ENCODE measurements at places on chromosomes 11 and 22.

GRCh38 chr11:35179466-35180135 lies 40.6 kb downstream of the CD44 start:
- no peak for DNase-seq

GRCh38 chr11:61782299-61782698 lies 10.1 kb downstream of the TMEM258 start:
- no peak for DNase-seq

- no peak for DNase-seq
These were observed 7.9 kb upstream of the TRIM44 start for GRCh38 chr11:35654711-35655110.

- no peak for DNase-seq
These were observed 711 bp downstream of the MAP3K11 start for GRCh38 chr11:65613091-65613928.

GRCh38 chr11:69035150-69035945 lies 13.4 kb upstream of the TPCN2 start:
- no peak for DNase-seq

- DNase-seq: no peak
These were observed 431.8 kb downstream of the ETS1 start for GRCh38 chr11:128155590-128155989.

GRCh38 chr11:86743223-86744118 lies 56.9 kb upstream of the PRSS23 start:
- DNase-seq: no peak

All from NCI-H1436 (cell line).